Spinal cord (tissue), 10 donors: ENCODE measurements at places on chromosomes 2 and 18. TPM values are rescaled to one million over a fixed set of nuclear protein-coding genes. Genes with fewer than 3 reads are reported as not detected.

DNA sequence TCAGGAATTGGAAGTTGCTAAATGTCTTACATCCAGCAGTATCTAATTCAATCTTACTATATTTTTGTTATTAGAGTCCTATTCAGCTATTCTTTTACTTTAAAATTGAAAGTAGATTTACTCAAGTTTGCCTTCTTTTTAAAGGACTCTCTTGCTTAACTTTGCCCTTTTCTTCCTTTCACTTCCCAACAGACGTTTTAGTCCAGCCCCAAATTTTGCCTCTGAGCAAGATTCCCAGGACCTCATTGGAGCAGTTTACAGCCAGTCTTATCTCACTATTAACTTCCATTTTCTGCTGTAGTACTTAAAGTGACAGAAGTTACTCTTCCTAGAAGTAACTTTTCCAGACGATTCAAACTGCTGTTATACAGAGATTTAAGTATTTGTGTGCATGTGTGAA is 1.7 kb upstream of the PRKD3 start:
- DNase-seq = no peak

DNA sequence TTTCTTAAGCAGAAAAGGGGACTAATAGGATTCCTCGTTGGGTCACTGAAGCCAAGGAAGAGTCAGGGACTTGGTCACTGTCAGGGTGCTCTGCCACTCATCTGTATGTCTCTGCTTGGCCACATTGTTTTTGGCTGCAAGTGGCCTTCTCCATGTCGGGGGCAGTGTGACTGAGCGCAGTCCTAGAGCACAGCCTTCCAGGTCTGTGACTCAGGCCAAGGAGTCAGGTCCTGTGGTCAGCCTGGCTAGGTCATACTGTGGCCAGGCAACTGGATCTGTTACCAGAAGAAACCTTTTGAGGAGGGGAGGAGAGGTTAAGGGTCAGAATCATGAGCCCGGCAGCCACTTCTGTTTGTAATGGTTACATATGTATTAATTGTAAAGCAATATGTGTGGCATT is 61.3 kb downstream of the GALNT1 start:
- DNase-seq = no peak

- no peak for DNase-seq
Measured at GRCh38 chr2:159140070-159140769, 146.3 kb downstream of the WDSUB1 start.

DNA sequence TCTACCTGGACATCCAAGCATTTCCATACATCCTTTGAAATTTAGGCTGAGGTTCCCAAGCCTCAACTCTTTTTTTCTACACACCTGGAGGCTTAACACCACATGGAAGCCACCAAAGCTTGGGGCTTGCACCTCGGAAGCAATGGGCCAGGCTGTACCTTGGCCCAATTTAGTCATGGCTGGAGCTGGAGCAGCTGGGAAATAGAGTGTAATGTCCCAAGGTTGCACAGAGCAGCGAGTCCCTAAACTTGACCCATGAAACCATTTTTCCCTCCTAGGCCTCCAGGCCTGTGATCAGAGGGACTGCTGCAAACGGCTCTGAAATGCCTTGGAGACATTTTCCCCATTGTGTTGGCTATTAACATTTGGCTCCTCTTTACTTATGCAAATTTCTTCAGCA is 1574.3 kb upstream of the ZEB2 start:
- DNase-seq = no peak

GRCh38 chr2:53436882-53437281 is 330.7 kb upstream of the CHAC2 start:
- no peak for DNase-seq

The UGT1A3 gene
- not detected for polyA plus RNA-seq

DNA sequence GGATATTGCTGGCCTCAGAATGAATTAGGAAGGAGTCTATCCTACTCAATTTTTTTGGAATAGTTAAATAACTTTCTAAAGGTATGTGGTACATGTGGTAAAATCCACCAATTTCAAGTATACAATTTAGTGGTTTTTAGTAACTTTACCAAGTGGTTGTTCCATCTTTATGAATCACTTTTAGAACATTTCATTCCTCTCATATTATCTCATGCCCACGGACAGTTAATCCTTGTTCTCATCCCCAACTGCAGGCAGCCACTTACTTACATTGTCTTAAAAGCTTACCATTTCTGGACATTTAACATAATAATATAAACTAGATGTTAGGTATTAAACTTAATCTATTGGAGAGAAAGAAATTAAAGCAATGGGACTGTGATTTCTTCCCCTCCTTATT is 146.3 kb upstream of the ZC3H15 start:
- DNase-seq = no peak

The DSG3 gene
- not detected for polyA plus RNA-seq

DNA sequence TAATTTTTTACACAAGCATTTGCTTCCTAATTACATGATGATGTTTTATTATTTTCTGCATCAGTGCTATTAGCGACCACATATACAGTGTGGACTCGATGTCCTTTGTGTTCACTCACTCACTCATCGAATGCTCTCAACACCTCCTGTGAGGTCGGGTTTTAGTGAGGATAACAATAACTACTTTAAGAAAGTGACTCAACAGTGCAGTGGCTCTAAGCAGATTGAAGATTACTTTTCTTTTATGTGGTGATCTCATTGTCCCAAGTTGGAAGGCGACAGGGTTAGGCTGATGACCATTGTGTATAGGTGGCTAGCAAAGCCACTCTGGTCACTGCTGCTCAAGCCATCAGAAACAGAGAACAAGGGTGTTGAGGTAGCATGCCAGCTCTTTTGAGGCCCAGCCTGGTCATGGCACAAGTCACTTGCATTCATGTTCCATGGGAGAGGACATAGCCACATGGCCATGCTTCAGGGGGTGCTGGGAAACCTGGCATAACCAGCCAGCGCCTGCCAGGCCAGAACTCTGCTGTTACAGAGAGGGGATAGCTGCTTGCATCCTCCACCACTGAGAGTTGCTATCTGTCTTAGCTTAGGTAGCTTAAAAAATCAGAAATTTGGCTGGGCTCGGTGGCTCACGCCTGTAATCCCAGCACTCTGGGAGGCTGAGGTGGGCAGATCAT is 60.4 kb downstream of the PDCL3 start:
- no peak for DNase-seq

GRCh38 chr2:165953306-165953654 is 296 bp downstream of the TTC21B start:
- DNase-seq = no peak

DNA sequence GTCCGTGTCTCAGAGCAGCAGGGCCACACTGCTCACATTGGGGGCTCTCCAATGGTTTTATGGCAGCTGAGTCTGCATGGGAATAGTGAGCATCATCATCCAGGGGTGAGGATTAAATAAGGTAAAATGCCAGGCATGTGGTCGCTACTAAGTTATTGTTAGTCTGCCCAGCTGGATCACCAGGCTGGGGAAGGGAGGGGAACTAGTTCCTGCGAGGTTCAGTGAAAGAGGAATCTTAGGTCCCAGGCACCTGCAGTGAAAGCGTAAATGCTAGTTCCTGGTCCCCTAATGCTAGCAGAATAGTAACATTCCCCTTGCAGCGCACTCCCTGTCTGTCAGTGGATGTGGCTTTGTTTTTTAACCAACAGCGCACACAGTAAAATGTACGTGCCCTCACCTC is 60.1 kb downstream of the ARHGEF4 start:
- DNase-seq = no peak

- DNase-seq = no peak
Measured at GRCh38 chr2:23020659-23021058, 364.3 kb upstream of the KLHL29 start.

The SCTR gene
- polyA plus RNA-seq = 1.6 TPM

GRCh38 chr2:153354377-153354776 is 124.2 kb downstream of the RPRM start:
- DNase-seq = no peak

DNA sequence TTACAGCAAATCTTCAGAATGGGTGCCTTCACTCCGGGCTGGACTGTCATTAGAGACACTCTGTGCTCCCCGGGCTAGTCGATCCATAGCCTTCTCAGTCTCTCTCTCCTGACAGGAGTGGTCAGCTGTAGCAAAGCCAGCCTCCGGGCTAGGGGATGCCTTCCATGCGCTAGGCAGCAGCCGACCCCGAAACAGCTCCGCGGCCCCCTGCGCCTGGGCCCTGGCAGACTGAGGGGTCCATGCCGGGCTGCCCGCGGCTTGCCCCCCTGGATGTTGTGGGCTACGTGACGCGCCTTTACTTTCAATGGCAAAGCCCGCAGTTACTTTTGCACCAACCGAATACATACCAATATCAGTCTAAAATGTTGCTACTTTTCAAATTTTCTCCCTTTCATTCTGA is 1447.2 kb downstream of the LRP1B start:
- no peak for DNase-seq

The PTPRN gene
- 88.1 TPM for polyA plus RNA-seq

- DNase-seq = no peak
Measured at GRCh38 chr2:100882645-100883613, 63.0 kb downstream of the NPAS2 start.
